Retina (tissue), 1 donor: ENCODE measurements at places on chromosomes 11 and 22.

- no peak for DNase-seq
These were observed 103.3 kb upstream of the AKIP1 start for GRCh38 chr11:8807544-8808225.

GRCh38 chr11:71426413-71426812 is 21.8 kb downstream of the DHCR7 start:
- DNase-seq: no peak

GRCh38 chr22:41429232-41429950 is 17.2 kb downstream of the TOB2 start:
- no peak for DNase-seq

- DNase-seq: peak; percentile 79
These were observed 7.3 kb upstream of the NCF4 start for GRCh38 chr22:36853407-36854099.

GRCh38 chr11:27296497-27296896 is 66.5 kb downstream of the CCDC34 start:
- DNase-seq: no peak

DNA sequence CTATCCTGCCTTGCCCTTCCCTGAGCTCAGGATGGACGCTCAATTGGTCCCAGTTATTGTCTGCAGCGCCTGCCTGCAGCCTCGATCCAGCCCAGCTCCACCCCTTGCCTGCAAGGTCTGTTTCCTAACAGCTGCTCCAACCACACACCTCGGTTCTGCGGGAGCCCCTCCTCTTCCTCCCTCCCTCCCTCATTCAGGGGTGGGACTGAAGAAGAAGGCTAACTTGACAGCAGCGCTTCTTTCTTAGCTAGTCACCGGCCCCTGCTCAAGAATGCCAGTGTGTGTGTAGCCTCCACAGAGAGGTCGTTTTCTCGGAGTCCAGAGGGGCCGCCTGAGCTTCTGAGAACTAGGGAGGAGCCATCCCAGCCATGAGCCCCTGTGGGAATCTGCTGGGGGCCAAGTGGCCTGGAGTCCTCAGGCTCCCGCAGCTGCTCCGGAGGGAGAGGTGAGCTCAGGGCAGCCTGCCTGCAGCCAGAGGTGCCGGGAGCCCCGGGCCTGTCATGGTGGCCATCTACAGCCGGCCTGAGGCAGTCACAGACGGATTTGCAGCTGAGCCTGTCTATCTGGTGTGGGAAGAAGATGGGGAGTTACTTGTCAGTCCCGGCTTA is 36.1 kb downstream of the LIMK2 start:
- peak; percentile 88 for DNase-seq

DNA sequence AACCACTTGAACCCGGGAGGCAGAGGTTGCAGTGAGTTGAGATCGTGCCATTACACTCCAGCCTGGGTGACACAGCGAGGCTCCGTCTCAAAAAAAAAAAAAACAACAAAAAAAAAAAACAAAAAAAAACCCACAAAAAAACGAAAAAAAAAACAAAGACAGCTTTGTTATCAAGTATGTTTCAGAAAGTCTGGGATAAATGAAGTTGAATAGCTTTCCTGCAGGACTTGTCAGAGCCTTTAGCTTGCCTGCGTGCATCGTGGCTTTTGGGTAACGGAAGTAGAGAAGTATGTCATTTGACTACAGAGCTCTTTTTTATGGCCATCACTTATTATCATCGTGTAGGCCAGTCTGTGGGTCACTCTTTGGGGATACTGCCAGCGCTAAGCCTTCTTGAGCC is 14.6 kb downstream of the TRIOBP start:
- DNase-seq: no peak

DNA sequence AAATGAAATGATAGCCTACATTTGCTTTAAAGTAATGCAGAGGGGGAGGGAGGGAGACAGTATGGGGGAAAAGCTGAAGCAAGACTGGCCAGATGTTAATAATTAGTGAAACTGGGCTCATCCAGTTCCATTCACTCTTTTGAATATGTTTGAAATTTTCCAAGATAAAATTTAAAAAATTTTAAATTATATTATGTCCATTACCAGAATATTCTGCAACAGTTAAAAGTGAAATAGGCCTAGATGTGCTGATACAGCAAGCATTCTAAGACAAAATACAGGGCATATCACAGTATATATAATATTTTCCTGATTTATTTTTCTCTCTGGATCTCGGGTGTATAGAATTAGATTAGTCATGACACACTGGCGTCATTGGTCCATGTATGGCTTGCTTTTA is 13.6 kb upstream of the ZNRF3 start:
- DNase-seq: no peak

DNA sequence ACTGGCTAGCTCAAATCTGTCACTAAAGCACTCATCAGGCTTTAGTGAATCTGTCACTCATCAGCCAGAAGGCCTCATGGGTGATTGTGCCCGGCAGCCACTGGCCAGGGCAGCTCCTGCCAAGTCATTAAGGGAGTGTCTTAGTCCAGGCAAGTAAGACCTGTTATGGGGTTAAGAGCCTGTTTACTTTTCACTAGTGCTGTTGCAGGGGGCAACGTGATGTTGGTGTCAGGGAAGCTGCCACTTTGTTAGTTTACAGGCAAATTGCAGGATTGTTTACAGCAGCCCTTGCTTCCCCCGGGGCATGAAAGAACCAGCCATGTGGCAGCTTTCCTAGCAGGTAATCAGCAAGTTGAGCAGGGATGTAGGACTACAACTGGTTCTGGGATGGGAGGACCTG is 155.6 kb upstream of the NCAM1 start:
- DNase-seq: peak; percentile 55

DNA sequence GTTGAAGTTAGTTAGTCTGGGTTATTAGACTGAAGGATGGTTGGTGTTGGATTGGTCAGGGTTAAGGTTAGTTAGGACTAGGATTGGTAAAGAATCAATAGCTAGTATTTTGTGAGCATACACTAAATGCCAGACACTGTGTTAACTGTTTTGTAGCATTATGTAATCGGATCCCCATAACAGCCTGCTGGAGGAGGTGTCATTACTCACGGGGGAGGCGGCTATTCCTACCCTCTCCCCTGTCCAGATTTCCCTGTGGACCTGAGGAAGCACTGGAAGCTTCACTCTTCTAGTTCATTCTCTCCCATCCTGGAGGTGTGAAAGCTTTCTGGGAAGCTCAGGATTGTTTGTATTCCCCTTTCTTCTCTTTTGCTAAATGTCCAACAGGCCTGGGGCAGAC is 40.5 kb upstream of the KCNJ11 start:
- DNase-seq: no peak

DNA sequence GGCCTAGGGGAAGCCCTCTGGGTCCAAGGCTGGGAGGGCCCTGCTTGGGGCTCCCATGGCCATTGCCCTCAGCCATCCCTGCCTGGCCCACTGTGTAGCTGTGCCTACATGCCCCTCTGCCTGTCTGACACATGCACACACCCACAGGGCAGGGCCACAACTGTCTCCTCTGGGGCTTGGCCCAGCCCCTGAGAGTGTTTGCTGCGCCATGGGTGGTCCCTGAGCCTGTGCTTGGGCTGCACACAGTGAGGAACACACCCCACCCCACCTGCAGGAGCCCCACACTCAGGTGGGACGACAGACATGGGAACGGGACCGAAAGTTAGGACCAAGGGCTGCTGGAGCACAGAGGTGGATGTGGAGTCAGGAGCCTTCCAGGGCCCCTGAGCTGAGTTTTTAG is 489.5 kb downstream of the TBC1D22A start:
- no peak for DNase-seq

DNA sequence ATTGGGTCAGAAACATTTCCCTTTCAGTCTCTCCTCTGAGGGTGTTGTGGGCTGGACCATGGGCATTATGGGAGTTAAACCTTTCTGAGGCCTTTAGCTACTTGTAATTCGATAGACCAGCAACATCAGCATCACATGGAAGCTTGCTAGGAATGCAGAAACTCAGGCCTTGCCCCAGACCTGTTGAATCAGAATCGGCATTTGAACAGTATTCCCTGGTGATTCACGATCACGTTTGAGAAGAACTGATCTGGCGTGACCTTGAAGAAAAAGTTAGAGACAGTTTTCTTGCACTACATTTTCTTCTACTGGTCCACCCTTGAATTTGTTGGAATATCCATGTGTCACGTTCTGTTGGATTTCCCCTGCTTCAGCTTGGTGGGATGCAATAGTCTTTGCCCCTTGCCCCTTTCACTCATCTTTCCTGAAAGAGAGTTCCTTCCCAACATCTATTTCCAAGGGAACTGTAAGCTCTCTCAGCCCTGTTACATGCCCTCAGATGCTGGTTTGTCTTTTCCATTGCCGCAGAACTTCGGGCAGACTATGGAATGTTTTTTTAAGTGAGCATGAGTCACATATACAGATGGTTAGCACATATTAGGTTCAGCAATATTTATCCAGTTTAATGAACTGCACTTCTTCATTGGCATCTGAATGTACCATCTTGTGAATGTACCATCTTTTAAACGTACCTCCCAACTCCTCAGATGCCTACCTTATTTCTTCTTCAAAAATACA is 23.9 kb downstream of the EHF start:
- no peak for DNase-seq

DNA sequence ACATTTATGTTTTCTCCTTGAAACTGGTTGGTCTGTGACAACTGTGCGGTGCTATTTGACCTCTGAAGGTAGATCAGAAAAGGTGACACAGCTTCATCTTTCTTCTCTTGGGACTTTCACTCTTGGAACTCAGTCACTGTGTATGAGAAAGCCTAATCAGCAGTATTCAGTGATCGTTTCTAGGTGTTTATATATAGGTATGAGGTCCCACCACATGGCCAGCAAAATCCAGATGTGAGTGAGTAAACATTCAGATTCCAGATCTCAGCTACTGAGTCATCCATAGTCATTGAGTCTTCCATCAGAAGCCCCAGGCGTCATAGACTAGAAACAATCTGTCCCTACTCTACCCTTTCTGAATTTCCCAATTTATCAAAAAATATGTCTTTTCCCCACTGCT is 117.3 kb upstream of the CTSC start:
- DNase-seq: no peak

- no peak for DNase-seq
These were observed 76.8 kb upstream of the CREB3L1 start for GRCh38 chr11:46200537-46201281.
